ENCODE measurements at places on chromosomes 5 and 9.

DNA sequence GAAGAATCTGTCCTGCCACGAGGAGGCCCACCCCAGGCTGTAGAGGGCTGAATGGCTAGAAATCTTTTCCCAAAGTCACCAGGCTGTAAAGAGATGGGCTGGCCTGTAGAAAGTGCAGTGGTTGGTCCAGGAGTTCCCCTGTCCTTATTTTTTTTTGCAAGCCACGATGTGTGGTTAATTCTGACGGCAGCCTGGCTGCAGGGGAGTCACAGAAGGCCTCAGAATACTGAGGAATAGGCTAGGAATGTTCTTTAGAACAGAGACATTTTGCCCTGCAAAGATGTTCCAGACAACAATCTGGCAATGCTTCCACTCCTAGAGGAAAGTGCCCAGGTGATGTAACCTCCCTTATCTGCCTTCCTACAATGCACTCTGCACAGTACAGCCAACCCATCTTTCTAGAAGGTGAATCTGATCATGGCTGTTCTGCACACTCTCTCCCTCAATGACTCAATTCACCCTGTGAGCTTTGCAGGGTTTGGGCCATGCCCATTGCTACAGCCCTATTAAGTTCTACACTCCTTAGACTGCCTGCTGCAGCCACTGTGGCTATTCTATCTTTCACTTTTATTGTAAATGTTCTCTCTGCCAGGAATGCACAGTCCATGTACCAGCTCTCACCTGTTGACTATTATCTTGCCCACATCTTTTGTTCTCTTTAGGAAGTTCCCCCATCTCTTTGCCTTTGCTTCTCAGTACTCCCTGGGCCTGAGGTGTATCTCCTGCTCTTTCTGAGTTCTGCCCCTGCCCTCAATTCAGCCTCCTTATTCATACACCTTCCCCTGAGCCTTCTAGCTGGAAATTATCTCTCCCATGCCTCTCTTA lies 377.8 kb upstream of the CLINT1 start:
- DNase-seq = no peak

- DNase-seq = no peak
Measured at GRCh38 chr9:92665836-92666235, 4.1 kb downstream of the IPPK start.

- DNase-seq = no peak
Measured at GRCh38 chr5:172622091-172623046, 18.7 kb upstream of the NEURL1B start.

DNA sequence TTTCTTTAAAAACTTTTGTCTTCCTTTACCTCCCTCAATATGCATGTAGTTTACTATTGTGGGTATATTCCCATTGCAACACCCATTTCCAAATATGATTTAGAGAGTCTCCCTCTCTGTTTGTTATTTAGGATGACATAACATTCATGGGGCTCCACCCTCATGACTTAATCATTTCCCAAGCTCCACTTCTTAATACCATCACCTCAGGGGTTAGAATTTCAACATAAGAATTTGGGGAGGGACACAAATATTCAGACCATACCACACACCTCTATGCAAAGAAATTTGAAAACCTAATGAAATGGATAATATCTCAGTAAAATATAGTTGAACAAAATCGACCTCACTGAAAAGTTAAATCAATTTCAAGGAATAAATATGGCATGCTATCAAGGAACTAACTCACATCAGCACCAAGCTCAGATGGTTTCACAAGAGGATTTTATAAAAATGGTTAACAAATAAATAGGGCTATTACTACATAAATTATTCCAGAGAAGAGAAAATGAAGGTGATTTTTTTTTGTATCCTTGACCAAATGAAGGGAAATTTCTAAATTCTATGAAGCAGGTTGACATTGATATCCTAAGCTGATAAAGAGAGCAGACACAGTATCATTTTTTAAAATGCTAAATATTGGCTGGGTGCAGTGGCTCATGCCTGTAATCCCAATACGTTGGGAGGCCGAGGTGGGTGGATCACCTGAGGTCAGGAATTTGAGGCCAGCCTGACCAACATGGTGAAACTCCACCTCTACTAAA lies 20.2 kb upstream of the UBTD2 start:
- DNase-seq = no peak

DNA sequence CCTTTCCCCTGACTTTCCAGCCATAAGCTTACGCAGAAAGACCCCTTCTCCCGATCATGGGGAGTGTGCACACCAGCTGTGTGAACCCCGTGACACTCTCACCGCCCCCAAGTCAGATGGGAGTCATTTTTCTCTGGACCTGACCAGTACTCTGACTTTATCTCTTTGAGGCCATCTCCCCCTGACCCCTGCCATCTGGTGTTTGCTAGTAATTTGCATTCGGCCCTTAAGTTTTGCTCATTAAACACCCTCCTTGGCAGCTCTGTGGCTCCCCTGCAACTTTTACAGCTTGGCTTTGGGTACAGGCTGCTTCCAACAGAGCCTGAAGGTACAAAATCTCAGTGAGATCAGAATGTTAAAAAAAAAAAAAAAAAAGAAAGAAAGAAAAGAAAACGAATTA lies 43.9 kb downstream of the PDZD2 start:
- DNase-seq = no peak

GRCh38 chr5:59158165-59158564 lies 575.3 kb downstream of the RAB3C start:
- DNase-seq = no peak

GRCh38 chr9:79300068-79300467 lies 271.7 kb upstream of the TLE4 start:
- DNase-seq = no peak

GRCh38 chr9:800591-801150 lies 40.8 kb upstream of the DMRT1 start:
- no peak for DNase-seq

GRCh38 chr5:59473611-59474010 lies 419.9 kb downstream of the PDE4D start:
- DNase-seq = no peak

All from forelimb muscle (tissue), 1 donor.